Glutamatergic neuron (in vitro differentiated cells): ENCODE measurements at places on chromosomes 2 and 18. TPM values are rescaled to one million over a fixed set of nuclear protein-coding genes. Genes with fewer than 3 reads are reported as not detected.
A peak's percentile ranks its signal among the peaks of the same experiment; 100 is the strongest.

LYPD1 gene
- total RNA-seq = 1.1 TPM

PDCL3 gene
- 24.9 TPM for total RNA-seq

MYOM1 gene
- total RNA-seq = 1.3 TPM

ODC1 gene
- total RNA-seq = 88.0 TPM

SLC23A3 gene
- 1.1 TPM for total RNA-seq

NLRC4 gene
- not detected for total RNA-seq

CCDC141 gene
- total RNA-seq = 0.51 TPM

VPS54 gene
- 18.7 TPM for total RNA-seq

C18orf54 gene
- total RNA-seq = 20.0 TPM

DNA sequence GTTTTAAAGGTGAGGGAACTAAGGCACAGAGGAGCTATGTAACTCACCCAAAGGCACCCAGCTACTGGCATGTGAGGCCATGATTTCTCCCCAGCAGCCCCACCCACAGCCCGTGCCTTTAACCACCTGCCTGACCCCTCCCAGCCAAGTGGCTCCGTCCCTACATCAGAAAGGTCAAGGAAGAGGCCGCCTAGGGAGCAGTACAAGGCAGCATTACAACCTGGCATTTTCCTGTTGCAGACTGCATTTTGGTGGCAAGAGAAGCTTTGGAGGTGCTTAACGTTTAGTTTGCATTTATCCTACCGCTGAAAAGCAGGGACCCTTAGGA lies 17.5 kb downstream of the STEAP3 start:
- DNase-seq = no peak
- peaks cover 11% of the 10 kb centered on the region for H3K27me3 ChIP-seq
- peak overlapping the region; percentile 95 for H3K27ac ChIP-seq
- H3K4me1 ChIP-seq = peaks cover 34% of the 10 kb centered on the region
- H3K4me3 ChIP-seq = peak overlapping the region; percentile 50

DNA sequence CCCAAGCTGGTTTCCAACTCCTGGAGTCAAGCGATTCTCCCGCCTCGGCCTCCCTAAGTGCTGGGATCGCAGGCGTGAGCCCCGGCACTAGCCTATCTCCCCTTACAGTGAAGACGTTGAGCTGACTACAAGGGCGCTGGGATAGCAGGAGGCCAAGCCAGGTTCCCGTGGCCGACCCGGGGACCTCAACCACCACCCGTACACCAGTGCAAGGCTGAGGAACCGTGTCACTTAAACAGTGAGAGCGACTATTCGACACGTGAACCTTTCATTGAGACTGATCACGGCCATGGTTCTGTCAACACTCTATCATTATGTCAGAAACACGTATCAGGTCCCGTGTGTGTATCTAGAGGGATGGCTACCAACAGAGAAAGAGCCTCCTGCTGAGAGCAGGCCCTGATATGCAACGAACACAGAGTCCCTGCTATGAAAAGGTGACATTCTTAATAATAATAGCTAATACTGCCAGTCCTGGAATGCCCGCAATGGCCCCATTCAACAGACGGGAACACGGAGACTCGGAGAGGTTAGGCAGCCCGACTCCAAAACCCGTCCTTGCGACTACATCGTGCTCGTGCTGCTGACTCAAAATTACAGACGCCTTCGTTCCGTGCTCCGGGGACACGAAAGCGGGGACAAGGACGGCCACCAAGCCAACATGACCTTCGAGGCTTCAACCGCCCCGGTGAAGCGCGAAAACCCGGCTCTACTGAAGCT lies 833 bp downstream of the AFG3L2 start:
- peaks cover 10% of the 10 kb centered on the region for H3K27me3 ChIP-seq
- peaks cover 15% of the 10 kb centered on the region for H3K4me1 ChIP-seq

DNA sequence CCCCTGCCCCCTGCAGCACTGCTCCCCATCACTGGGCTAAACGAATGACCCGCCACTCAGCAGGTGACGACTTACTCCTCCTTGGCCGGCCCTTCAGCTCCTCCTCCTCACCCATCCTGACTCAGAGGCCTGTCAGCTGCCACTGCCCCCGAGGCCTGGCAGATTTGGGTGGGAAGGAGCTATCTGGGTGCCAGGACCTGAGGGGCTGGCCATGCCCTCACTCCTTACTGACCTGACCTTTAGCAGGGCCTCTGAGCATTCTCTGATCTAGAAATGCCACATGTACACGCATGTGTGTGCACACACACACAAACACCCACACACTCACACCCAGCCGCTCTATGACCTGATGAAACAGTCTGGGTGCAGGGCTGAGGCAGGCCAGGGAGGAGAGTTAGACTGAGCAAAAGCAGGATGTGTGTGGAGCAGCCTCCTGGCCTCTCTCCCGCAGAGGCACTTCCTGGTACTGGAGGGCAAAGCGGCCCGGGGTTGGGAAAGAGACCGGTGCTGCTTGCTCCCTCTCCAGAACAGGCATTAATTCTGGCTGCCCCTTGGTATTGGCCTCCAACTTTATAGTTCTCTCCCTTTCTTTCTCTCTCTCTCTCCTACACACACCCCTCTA lies 68.0 kb downstream of the ZFP36L2 start:
- H3K36me3 ChIP-seq = peaks cover 6% of the 10 kb centered on the region
- DNase-seq = no peak
- no peak overlapping the region for H3K4me3 ChIP-seq
- peaks cover 5% of the 10 kb centered on the region for H3K4me1 ChIP-seq
- peaks cover 11% of the 10 kb centered on the region for H3K27me3 ChIP-seq
- H3K27ac ChIP-seq = no peak overlapping the region

DNA sequence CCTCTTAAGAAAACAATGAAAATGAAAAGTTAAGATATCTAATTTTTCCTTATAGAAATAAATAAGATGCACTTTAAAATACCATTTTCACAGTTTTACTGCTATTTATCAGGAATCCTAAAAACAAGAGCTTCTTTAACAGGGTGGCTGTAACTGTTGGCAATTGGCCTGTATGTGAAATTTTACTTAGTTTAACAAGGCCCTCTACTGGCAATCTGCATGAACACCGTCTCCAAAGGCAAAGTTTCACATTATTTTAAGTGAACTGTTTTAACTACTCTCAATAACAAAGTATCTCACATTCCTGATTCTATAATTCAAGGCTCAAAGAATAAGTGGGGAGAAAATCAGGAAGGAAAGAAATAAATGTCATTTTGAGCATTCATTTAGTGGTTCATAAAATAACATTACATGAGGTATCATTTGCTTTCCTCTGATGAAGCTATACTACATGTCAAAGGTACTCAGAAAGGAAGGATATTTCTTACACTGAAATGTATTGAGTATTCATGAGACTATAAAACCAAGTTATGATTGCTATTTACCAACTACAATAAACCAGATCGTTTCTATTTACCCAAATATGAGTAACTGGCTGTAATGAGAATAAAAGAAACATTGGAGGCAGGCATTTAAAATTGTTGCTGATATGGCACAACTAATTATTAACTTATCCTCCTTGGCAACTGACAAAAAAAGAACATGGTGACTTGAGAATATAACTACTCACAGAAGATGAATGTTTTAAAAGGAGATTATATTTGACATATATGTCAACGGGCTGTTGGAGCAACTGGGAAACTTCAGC lies 7.0 kb downstream of the NCKAP5 start:
- DNase-seq = no peak
- peaks cover 4% of the 10 kb centered on the region for H3K4me1 ChIP-seq
- H3K4me3 ChIP-seq = no peak overlapping the region
- H3K36me3 ChIP-seq = no peaks in the 10 kb centered on the region
- H3K27ac ChIP-seq = no peak overlapping the region

GRCh38 chr18:3595369-3596273 lies 145.6 kb downstream of the TGIF1 start:
- peaks cover 7% of the 10 kb centered on the region for H3K27me3 ChIP-seq
- H3K4me3 ChIP-seq = no peak overlapping the region
- peaks cover 16% of the 10 kb centered on the region for H3K4me1 ChIP-seq
- DNase-seq = no peak
- no peaks in the 10 kb centered on the region for H3K36me3 ChIP-seq

DNA sequence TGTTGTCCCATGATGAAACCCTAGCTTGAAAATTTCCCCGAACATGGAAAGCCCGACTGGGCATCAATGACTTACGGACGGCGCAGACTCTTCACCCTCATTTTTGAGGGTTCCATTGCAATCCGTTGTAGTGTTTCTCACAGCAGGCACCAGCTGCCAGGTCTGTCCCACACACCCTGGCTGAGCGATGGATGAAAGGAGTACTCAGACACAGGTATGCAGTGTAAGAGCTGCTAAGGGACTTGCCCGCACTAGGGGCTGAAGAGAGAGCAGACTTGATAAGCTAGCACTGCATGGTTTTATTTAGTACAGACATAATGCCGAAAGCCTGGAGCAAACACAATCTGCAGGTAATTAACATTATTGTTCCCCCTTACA lies 15.8 kb downstream of the DYNAP start:
- H3K27me3 ChIP-seq = no peaks in the 10 kb centered on the region
- H3K36me3 ChIP-seq = no peaks in the 10 kb centered on the region
- no peak overlapping the region for H3K4me3 ChIP-seq
- no peak overlapping the region for H3K27ac ChIP-seq
- no peak for DNase-seq

- no peaks in the 10 kb centered on the region for H3K36me3 ChIP-seq
- peaks cover 4% of the 10 kb centered on the region for H3K27me3 ChIP-seq
- no peak overlapping the region for H3K4me3 ChIP-seq
- no peak overlapping the region for H3K27ac ChIP-seq
Measured at GRCh38 chr2:28716265-28716865, 35.3 kb upstream of the PPP1CB start.

DNA sequence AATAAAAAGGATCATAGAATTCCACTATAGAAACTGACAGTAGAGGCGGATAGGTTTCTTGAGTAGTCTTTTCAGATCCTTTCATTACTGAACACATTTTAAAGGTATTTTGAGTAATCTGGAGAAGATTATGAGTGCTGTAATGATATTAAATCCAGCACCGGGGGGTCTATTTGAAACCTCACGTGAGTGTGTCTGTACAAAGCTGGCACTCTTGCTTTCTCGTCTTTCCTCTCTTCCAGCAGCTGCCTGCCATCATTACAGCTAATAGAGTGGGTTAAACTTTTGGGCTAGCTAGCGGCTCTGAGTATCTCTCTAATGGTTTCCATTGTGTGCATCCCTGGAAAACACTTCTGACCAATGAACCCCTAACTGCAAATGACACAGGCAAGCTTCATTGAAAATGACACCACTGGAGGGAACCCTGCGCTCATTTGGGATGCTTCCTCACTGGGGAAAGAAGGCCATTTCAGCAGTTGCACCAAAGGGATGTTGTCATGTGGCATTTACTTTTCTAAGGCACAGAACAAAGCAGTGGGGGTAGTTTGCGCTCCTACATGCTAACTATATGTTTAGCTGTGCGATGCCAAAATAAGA lies 101.0 kb downstream of the HRH4 start:
- peaks cover 6% of the 10 kb centered on the region for H3K4me1 ChIP-seq
- H3K27ac ChIP-seq = no peak overlapping the region
- no peak for DNase-seq
- H3K36me3 ChIP-seq = peaks cover 4% of the 10 kb centered on the region

DNA sequence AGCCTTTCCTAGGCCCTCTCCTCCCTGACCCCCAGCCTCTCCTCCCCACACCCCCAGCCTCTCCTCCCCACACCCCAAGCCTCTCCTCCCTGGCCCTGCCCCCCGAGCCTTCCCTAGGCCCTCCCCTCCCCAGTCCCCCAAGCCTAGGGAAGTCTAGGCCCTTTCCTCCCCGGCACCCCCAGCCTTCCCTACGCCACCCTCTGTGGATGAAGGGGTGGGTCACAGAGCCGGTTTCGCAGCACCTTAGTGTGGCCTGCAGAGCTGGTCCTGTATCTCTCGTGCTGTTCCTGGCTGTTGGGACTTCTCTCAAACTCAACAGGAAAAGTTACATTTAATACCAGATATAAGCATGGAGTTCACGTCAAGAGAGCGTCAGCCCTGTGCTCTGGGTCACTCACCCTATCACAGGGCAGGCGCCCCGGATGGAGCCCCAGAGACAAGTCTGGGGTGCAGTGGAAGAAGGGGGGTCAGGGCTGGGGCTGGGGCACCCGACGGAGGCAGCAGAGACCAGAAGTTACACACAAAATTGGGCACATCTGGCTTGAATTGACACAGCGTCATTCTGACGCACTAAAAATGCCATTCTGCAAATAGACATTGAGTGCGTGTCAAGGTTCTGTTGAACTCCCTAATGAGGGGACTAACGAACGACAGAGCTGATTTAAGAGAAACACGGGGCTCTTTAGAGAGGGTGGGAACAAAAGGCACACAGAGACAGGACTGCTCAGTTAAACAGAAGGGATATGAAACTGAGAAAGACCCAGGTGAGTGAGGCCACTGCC lies 24.0 kb downstream of the KCNIP3 start:
- peaks cover 5% of the 10 kb centered on the region for H3K4me1 ChIP-seq
- no peaks in the 10 kb centered on the region for H3K36me3 ChIP-seq
- H3K27ac ChIP-seq = no peak overlapping the region
- H3K4me3 ChIP-seq = no peak overlapping the region

GRCh38 chr2:46545015-46545839 lies 65.9 kb downstream of the TMEM247 start:
- no peak overlapping the region for H3K4me3 ChIP-seq
- H3K27me3 ChIP-seq = peaks cover 10% of the 10 kb centered on the region
- peaks cover 18% of the 10 kb centered on the region for H3K4me1 ChIP-seq

- H3K27ac ChIP-seq = peak overlapping the region; percentile 31
- H3K4me3 ChIP-seq = no peak overlapping the region
- peaks cover 8% of the 10 kb centered on the region for H3K4me1 ChIP-seq
- DNase-seq = no peak
Measured at GRCh38 chr18:21853016-21853415, 112.4 kb downstream of the MIB1 start.

- H3K27ac ChIP-seq = no peak overlapping the region
- H3K27me3 ChIP-seq = peaks cover 2% of the 10 kb centered on the region
Measured at GRCh38 chr2:50026236-50026635, 871.9 kb upstream of the FSHR start.

GRCh38 chr18:44803019-44803650 lies 122.4 kb downstream of the SETBP1 start:
- peaks cover 9% of the 10 kb centered on the region for H3K36me3 ChIP-seq
- H3K4me1 ChIP-seq = peaks cover 55% of the 10 kb centered on the region
- H3K4me3 ChIP-seq = peak overlapping the region; percentile 70
- H3K27me3 ChIP-seq = peaks cover 12% of the 10 kb centered on the region
- H3K27ac ChIP-seq = peak overlapping the region; percentile 98

DNA sequence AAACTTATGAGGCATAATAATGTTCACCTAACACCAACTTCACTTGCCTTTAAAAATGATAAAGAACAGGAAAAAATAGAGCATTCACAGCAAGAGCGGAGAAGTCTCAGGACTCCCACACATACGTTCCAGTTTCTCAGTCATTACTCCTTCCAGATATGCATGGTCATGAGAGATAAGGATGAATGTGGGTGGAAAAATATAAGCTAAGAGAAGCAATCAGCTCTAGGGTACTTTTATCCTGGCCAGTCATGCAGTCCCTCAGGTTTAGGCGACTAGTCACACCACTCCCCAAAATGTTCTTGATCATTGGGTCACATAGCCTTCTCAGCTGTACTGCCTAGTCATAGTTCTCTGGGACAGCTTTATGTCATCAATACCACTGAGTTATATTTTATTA lies 29.2 kb upstream of the CCDC178 start:
- H3K27me3 ChIP-seq = no peaks in the 10 kb centered on the region
- no peak overlapping the region for H3K27ac ChIP-seq
- no peaks in the 10 kb centered on the region for H3K36me3 ChIP-seq
- no peak overlapping the region for H3K4me3 ChIP-seq
- H3K4me1 ChIP-seq = no peaks in the 10 kb centered on the region
